ENCODE measurements at places on chromosomes 5 and 9.
A peak's percentile ranks its signal among the peaks of the same experiment; 100 is the strongest.

GRCh38 chr9:108956631-108957026 is 22.4 kb downstream of the ABITRAM start:
- DNase-seq = no peak

DNA sequence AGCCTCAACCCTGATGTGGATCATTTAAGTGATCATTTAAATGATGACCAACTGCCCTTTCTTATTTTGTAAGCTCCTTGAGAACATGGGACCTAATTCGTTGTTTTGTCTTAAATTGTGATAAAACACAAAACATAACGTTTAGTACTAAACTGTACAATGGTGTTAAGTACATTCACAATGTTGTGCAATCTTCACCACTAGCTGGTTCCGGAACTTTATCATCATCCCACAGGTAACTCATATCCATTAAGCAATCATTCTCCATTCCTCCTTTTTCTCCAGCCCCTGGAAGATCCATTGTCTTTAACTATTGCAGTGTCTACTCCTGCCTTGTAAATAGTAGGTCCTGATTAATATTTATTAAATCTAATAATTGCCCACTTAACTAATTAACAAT is 460.5 kb upstream of the BRINP1 start:
- no peak for DNase-seq

GRCh38 chr5:160968480-160968879 is 116.5 kb upstream of the ATP10B start:
- DNase-seq = no peak

- no peak for DNase-seq
Measured at GRCh38 chr9:97906236-97906831, 16.0 kb downstream of the TRMO start.

DNA sequence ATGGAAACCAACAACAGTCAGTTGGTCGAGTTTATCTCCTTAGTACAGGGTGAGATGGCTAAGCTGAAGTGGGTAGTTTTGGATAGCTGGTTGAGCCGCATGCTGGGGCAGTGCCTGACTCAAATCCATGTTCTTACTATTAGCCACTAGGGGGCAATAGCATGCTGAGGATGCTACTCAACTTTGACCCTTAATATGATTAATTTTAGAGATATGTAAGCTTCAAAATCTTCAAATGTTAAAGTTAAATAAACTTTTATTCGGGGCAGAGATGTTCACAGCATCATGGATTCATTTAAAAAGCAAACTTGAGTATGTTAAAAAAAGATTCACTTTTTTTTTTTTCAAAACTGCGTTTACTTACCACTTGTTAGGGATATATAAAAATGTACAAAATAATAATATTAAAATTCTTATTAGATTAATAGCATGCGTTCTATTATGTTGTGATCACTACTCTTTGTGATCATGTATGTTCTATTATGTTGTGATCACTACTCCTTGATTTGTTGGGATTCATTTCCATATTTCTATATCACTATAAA is 57.0 kb downstream of the C9orf153 start:
- DNase-seq = peak; percentile 10

DNA sequence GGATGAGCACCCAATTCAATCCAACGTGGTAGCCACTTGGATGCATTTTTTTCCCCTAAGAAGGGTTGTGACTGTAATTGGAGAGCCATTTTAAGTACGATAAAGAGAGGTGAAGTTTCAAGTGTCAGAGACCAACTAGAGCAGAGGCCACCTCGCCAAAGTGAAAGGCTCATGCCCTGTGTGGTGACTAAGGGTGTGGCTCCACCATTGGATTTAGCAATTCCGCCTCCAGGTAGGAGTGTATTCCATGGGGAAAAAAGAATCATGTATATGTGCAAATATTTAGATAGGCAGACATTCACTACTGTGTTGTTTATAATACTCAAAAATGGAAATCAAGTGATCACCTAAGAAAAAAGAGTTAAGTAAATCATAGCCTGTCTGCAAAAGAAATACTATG is 53.1 kb upstream of the S1PR3 start:
- DNase-seq = no peak

- DNase-seq = no peak
Measured at GRCh38 chr5:94397508-94397907, 220.9 kb downstream of the KIAA0825 start.

- no peak for DNase-seq
Measured at GRCh38 chr5:142506756-142507155, 179.1 kb downstream of the FGF1 start.

GRCh38 chr5:112250551-112250950 is 168.5 kb downstream of the EPB41L4A start:
- no peak for DNase-seq

DNA sequence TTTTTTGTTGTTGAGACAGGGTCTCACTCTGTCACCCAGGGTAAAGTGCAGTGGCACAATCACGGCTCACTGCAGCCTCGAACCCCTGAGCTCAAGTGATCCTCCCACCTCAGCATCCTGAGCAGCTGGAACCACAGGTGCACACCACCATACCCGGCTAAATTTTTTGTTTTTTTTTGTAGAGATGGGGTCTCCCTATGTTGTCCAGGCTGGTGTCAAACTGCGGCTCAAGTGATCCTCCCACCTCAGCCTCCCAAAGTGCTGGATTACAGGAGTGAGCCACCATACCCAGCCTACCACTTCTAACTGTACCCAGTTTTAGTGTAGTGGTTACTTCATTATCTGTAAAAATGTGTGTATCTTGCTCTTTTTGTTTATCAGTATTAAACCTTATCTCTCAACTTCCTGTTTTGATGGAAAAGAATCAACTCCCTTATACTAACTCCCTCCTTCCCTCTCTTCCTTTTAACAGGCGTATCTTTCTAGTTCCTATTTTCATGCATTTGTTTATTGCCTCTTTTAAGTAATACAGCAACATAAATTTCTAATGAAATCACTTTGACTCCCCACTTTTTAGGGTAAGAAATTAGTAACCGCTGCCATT is 33.1 kb downstream of the GRAMD2B start:
- DNase-seq = no peak

DNA sequence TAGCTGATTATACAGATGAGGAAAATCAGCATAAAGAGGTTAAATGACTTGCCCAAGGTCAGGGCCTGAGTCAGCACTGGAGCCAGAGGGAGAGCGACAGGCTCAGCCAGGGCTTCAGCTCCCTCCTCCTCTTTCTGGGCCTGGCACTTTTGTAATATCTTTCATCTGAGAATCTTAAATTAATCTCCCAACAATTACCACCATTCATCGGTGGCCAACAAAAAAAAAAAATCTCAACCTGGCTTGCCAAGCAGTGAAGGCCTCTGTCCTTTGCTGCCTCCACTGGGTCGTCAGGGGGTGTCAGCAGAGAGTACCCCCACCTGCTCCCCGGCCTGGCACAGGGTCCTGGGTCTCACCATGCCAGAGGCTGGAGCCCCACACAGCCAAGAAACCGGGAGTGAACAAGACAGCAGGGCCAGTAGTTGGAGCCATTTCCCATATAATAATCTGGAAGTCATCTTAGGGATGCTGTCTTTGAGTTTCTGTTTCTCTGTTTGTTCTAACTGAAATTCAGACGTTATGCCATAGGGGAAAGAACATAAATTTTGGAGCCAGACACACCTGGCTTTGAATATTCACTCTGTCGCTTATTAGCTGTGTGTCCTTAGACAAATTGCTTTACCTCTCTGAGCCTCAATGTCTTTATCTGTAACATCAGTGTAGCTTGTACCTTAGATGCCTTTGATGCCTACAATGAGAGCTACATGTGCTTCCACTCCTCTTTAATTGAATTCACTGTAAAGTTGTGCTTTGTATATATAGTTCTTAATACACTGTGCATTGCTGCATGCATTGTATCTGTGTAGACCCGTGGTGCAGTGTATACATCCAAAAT is 299.9 kb upstream of the MSX2 start:
- DNase-seq = no peak

DNA sequence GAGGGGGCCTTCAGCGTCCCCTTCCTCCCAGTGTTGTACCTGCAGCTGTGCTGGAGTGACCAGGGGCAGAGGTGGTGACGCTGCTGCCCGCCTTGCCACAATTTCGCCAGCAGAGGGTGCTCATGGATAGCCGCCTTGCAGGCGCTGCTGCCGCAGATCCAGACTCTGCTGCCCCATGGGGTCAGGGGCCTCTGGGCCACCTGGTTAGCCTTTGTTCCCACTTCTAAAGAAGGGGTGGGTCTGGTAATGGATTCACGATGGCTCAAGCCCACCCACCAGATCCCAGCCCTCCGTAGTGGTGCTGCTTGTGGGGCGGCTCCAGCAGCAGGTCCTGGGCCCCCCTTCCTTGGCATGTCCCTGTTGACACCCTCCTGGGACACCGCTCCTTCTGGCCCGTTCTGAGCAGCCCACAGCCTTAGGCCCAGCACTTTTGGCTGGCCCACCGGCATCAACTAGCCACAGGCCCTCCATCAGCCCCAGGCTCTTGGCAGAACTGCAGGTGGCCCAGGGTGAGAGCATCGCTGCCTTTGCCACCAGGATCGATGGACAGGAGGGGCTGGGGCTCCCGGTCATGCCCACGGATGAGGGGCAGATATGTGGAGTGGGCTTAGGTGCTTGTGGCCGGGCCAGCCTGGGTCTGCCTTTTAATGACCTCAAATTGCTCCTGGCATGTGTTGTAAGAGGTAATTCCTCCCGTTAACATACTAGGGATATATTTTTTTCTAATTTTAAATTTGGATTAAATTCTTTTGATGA is 57.2 kb downstream of the COL5A1 start:
- DNase-seq = peak; percentile 66

- peak; percentile 54 for DNase-seq
Measured at GRCh38 chr9:33081128-33081851, 4.8 kb upstream of the SMU1 start.

- no peak for DNase-seq
Measured at GRCh38 chr9:68653141-68653595, 51.9 kb upstream of the PIP5K1B start.

DNA sequence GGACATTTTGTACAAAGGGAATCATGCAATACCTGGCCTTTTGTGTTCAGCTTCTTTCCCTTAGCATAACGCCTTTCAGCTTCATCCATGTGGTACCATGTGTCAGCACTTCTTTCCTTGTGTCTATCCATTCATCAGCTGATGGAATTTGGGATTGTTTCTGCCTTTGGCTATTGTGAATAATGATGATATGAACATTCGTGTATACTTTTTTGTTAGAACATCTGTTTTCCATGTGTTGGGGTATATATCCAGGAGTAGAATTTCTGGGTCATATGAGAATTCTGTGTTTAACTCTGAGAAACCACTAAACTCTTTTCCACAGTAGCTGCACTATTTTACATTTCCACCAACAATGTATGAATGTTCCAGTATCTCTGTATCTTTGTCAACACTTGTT is 14.8 kb upstream of the PRRC2B start:
- DNase-seq = no peak
